ENCODE measurements at places on chromosomes 5 and 9. TPM values are rescaled to one million over a fixed set of nuclear protein-coding genes. Genes with fewer than 3 reads are reported as not detected.

POLE3 gene
- total RNA-seq, result 81.6 TPM

IRX1 gene
- total RNA-seq, result 6.9 TPM

SMIM32 gene
- not detected for total RNA-seq

HSDL2 gene
- total RNA-seq, result 26.8 TPM

GRM6 gene
- not detected for total RNA-seq

TAF1L gene
- under 0.01 TPM for total RNA-seq

Measured in melanocyte of skin (primary cell).